AG04450 (cell line): ENCODE measurements at places on chromosomes 5 and 9.

DNA sequence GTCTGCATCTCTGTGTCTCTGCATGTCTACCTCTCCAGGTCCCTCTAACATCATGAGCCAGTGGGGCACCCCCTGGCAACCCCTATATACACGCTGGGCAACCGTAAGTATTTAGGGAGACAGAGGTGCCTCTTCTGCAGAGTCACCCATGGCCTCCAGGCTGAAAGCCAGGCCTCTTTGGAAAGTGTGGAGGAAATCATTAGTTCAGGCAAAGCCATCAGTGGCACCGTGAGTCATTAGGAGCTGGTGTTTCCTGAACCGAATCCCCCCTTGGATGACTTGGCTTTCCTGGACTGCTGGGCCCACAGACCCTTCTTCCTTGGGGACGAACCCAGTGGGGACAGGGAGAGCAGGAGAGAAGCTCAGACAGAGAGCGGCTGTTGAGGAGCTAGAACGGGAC, 174.8 kb downstream of the OLFM1 start:
- DNase-seq = no peak

GRCh38 chr9:130185490-130186031, 13.4 kb downstream of the NCS1 start:
- no peak for DNase-seq

- DNase-seq = peak; percentile 30
Measured at GRCh38 chr5:123708074-123708806, 196.3 kb downstream of the CSNK1G3 start.

DNA sequence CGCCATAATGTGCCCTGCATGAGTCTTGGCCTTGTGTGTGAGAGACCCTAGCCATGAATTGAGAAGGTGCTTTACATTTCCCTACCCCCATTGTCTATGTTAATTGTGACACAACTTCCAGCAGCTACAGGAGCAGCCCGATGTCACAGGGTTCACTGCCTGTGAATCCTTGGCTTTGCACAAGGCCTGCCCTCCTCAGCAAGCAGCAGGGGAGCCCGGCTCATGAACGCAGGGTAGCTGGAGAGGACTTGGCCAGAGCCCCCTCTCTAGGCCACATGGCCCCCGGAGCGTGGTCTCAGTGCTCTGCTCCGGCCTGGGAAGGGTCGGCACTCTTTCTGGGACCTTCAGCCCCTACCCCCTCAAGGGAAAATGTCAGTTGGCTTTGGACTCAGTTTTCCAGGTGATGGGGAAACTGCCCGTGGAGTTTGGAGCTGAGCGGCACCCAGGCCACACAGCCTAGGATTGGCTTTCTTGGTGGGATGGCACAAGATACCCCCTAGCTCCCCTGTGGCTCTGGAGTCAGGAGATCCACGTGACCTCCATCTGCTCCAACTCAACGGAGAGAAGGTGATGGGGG, 160.8 kb downstream of the DAB2IP start:
- no peak for DNase-seq
